ENCODE measurements at places on chromosomes 5 and 9. TPM values are rescaled to one million over a fixed set of nuclear protein-coding genes. Genes with fewer than 3 reads are reported as not detected.

The FCN1 gene
- total RNA-seq, result 0.95 TPM

The INVS gene
- total RNA-seq, result 10.7 TPM

DNA sequence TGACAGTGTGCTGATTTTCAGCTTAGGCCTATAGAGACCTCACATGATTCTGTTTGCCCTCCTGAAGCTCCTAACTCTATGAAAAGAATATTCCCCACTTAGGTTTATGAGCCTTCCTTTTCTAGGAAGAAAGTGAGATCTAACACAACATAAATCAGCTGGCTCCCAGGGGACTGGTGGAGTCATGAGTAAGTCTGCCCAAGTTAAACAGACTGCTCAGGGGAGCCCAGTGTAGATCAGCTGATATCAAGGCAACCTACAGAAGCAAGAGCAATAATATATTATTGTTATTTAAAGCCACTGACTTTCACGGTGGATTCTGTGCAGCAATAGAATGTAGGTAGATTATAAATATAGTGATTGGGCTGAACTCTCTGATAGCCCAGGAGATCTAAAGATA lies 1978.6 kb upstream of the CDH6 start:
- DNase-seq, result no peak

The PCDHB15 gene
- total RNA-seq, result 0.49 TPM

- no peak for DNase-seq
Measured at GRCh38 chr9:89380437-89381307, 62.4 kb downstream of the SECISBP2 start.

- no peak for DNase-seq
Measured at GRCh38 chr9:72361217-72361616, 3.8 kb downstream of the ZFAND5 start.
